ENCODE measurements at places on chromosomes 12 and 14. TPM values are rescaled to one million over a fixed set of nuclear protein-coding genes. Genes with fewer than 3 reads are reported as not detected.

The FOXN4 gene
- not detected for total RNA-seq

The GARIN6 gene
- total RNA-seq = not detected

The CELA1 gene
- total RNA-seq = 0.53 TPM

The LRTM2 gene
- total RNA-seq = not detected

DNA sequence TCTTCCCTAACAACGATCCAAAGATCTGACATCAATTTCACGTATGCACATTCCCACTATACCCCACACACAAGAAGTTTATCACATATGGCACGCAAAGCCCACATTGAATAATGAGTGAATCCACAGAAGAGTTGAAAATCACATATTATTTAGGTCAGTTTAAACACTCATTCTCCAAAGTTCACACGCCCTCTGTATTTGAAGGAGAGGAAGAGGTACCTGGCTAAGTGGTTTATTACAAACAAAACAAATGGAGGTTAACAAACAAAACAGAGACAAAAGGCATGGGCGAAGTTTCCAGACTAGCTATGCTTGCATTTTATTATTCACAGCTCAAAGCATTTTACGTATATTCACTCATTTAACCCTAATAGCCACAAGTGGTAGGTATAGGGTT is 41.8 kb downstream of the CPM start:
- no peak for DNase-seq

GRCh38 chr12:122072031-122072970 is 6.3 kb upstream of the MLXIP start:
- no peak for DNase-seq

DNA sequence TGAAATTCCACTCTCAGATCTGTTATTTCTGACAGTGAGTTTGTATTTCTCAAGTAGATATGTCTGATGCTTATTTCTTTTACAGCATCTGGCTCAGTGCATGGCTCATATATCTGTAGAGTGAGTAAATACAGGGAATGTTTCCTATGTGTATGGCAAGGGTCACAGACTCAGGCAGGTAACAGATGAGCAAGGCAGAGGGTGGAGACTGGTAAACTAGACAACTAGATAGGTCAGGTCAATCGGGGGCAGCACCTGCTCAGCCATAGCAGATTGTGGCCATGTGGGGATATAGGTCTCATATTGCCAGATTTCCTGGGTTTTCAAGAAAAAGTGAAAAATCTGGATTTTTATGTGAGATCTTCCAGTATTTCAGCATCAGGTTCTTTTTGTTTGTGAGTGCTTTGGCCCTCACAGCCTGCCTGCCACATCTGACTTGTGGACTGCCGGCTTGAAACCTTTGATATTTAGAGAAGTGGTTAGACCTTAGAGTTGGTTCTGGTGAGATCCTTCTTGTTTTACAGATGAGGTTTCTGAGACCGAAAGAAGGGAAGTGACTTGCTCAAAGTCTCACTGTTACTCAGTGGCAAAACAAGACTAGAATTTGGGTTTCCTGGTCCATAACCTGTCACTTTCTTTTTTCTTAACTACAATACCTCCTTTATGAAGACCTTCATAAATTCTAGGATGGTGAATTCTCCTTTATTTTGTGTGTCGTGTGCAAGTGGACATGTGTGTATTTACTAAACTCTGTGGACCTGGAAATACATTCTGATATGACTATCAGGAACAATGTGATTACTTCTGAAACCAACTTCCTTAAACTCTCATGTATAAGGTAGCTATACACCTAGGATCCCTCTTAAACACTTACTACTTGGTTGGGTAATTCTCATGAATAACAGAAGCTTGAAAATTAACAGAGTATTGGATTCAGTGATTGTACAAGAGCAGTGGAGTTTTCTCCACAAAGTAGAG is 34.4 kb downstream of the PROX2 start:
- DNase-seq = peak; percentile 47

GRCh38 chr12:84689638-84690037 is 223.0 kb downstream of the SLC6A15 start:
- no peak for DNase-seq

- DNase-seq = no peak
Measured at GRCh38 chr14:99145307-99145706, 126.7 kb downstream of the BCL11B start.

GRCh38 chr12:115611477-115611876 is 666.0 kb downstream of the MED13L start:
- DNase-seq = no peak

- DNase-seq = no peak
Measured at GRCh38 chr14:101589486-101590015, 28.3 kb downstream of the DIO3 start.

- DNase-seq = peak; percentile 80
Measured at GRCh38 chr12:14367040-14367661, 1.7 kb downstream of the ATF7IP start.

DNA sequence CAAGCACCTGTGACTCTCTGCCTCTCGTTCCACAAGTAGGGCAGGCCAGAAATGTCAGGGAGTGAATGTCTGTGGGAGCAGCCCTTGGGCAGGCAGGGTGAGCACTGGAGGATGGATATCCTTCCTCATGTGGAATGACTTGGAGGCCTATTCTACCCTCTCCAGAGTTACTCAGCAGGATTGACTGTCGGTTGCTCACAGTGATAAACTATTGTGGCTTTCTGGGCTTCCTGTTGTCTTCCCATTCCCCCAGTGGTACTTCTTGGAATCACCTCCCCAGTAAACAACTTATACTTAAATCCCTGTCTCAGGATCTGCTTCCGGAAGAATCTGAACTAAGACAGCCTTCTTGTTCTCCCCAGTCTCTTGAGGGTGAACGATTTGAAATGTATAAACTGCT is 79.6 kb upstream of the MANSC4 start:
- no peak for DNase-seq

DNA sequence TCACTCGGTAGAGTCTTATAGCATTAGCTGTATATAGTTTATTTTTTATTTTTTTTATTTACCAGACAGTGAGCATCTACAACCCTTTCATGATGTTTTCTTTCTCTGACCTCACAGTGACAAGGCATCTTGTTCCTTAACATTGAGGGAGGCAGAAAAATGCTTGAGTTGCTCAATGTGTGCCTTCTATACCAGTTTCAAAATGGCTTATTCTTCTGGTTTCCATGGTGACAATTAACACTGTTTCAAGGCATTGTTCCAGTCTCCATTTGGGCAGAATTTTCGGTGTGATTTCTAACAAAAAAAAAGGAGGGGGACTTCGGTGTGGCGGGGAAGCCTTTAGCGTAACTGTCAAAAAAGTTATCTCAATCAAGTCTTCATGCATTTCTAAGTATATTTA is 209.7 kb upstream of the NPAS3 start:
- no peak for DNase-seq

GRCh38 chr14:71583705-71584104 is 348.5 kb upstream of the RGS6 start:
- no peak for DNase-seq

- no peak for DNase-seq
Measured at GRCh38 chr14:100381395-100382105, 58.4 kb downstream of the SLC25A47 start.

DNA sequence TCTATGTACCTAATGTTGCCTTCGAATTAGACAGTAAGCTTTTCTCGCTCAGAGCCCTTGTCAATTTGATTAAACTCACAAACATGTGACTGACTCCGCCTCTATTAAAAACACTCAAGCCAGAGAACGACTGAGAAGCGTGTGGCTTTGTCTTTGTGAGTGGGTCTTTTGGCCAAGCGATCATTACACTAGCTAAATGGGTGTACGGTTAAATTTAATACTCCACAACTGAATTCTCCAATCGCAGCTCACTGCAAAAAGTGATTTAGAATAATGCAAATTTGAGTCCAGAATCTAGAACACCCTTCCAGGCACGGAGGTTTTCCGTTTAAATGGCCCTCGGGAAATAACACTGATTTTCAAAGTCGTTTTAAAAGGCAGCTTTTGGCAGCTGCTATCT is 253.7 kb downstream of the EFCAB11 start:
- no peak for DNase-seq

Measured in natural killer cell (primary cell).